ENCODE measurements at places on chromosomes 16 and 17. TPM values are rescaled to one million over a fixed set of nuclear protein-coding genes. Genes with fewer than 3 reads are reported as not detected.

GRCh38 chr16:85027958-85028684 lies 526 bp downstream of the KIAA0513 start:
- DNase-seq: no peak

DNA sequence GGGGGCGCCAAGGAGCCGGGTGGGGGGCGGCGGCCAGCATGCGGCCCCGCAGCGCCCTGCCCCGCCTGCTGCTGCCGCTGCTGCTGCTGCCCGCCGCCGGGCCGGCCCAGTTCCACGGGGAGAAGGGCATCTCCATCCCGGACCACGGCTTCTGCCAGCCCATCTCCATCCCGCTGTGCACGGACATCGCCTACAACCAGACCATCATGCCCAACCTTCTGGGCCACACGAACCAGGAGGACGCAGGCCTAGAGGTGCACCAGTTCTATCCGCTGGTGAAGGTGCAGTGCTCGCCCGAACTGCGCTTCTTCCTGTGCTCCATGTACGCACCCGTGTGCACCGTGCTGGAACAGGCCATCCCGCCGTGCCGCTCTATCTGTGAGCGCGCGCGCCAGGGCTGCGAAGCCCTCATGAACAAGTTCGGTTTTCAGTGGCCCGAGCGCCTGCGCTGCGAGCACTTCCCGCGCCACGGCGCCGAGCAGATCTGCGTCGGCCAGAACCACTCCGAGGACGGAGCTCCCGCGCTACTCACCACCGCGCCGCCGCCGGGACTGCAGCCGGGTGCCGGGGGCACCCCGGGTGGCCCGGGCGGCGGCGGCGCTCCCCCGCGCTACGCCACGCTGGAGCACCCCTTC lies 484 bp downstream of the FZD2 start:
- peak; percentile 58 for DNase-seq

- no peak for DNase-seq
These were observed 42.3 kb upstream of the CCNF start for GRCh38 chr16:2386990-2387389.

The MYH2 gene
- polyA plus RNA-seq: 263 TPM

DNA sequence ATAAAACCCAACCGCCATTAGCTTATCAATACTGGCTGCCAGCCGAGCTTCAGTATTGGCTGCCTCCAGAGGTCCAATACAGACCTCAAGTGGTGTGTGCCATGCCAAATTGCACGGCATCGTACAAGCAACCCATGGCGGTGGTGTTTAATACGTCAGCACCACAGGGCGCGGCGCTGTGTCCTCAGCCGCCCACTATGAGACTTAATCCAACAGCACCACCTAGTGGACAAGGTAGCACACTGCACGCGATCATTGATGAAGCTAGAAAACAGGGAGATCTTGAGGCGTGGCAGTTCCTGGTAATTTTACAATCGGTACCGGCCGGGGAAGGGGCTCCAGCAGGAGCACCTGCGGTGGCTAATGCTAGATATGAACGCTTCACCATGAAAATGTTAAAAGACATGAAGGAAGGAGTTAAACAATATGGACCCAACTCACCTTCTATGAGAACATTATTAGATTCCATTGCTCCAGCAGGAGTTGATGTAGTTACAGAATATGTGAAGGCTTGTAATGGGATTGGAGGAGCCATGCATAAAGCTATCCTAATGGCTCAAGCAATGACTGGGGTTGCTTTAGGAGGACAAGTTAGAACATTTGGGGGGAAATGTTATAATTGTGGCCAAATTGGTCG lies 15.4 kb downstream of the FLYWCH1 start:
- peak; percentile 84 for DNase-seq

DNA sequence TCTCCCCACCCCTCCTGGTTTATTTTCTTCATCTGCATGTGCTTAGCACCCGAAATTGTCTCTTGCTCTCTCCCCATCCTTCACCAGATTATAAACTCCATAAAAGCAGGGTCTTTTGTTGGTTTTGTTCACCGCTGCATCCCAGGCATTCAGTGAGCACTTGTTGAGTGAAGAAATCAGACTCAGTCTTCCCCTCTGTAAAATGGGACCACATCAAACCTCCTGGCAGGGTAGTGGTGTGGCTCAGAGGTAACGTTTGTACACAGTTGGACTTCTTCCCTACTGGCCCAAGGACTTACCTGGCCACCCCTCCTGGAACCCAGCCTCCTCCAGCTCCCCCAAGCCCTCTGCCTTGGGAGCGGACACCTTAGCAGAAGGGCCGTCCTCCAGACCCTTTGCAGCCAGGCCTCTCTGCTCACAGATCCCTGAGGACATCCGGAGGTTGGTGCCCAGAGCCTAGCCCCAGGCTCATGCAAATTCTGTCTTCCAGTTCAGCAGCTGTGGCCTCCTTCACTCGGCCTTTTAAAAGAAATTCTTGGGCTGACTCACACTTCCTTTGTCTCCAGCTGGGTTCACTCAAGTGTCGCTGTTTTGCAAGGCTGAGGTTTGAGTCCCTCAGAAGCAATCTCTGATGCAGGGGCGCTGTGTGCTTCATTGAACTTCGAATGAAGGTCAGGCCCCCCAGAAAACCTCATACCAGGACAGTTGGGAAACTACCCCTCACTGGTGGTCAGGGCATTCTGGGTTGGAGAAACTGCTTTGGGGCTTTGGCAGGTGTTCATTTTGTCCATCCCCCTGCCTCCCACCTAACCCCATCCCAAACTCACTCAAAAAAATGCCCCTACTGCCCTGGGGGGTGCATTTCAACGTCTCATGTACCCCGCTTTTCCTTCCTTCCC lies 16.8 kb upstream of the RMI2 start:
- DNase-seq: peak; percentile 78

DNA sequence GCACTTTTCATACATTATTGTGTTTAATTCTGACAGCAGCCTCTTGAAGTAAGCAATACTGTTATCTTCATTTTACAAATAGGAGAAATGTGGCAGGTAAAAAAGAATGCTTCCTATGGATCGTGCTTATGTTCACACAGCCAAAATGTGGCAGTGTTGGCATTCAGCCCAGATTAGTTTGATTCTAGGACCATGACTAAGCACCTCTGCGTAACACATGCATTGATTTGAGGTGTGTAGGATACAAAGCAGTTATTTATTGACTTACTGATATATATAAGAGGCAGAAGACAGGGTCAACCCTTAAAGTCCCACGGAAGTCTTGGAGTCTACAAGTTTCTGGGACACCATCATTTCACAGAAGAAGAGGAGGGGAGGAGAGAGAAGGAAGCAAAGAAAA lies 1144.4 kb upstream of the GOT2 start:
- no peak for DNase-seq

GRCh38 chr16:22372882-22373661 lies 1.3 kb downstream of the CDR2 start:
- no peak for DNase-seq

DNA sequence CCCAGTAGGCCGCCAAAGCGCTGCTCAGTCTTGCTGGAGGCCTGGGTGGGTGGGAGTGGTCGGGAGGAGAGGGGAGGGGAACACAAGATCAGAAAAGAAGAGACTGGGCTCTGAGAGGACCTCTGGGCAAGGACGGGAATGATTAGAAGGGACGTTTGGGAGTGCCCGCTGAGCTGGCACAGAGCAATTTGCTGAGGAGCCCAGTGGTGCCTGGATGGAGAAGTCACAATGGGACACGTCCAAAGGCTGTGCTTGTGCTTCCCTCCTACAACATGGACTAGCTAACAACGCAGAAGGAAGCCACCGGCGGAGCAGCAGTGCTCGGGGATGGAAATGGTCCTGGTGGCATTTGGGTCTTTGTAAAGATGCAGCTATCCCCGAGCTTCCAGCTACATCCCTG lies 45.6 kb upstream of the CACNG4 start:
- no peak for DNase-seq

GRCh38 chr16:71851746-71852145 lies 6.0 kb downstream of the ATXN1L start:
- no peak for DNase-seq

DNA sequence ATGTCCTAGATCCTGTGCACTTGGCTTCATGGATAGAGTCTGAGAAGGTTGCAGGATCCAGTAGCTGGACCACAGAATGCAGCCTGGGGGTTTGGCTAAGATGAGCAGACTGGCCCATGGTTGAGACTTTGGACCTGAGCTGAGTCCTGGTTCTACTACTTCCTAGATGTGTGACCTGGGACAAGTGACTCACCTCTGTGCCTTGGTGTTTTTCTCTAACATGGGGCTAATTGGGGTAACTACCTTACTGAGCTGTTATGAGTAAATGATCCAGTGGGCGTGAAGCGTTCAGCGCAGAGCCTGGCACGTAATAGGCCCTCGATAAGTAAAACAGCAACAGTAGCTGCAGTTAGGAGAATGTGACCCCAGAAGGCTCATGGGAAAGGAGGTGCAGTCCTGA lies 38.8 kb downstream of the SNX20 start:
- DNase-seq: no peak

- DNase-seq: no peak
These were observed 7.9 kb downstream of the RPUSD1 start for GRCh38 chr16:780296-780695.

DNA sequence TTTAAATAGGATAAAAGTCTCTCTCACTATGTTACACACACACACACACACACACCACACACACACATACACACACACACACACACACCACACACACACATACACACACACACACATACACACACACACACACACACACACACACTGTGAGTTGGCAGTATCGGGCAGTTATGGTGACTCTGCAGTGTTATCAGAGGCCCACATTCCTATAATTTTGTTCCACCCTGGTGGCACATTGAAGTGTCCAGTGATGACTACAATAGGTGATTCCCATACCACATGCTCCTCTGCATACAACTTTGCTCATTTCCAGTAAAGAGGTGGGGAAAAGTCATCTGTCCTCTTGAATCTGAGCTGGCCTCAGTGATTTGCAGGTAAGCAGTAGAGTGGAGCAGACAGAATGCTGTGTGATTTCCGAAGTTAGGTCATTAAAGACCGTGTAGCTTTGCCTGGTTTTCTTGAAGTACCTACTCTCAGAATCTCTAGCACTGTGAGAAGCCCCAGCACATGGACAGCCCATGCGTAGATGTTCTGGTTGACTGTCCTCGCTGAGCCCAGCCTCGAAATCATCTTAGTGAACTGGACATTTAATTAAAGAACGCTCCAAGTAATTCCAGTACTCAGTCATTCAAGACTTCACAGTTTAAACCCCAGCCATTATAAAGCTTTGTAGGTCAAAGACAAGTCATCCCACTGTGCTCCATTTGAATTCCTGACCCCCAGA lies 836.6 kb upstream of the SOX9 start:
- no peak for DNase-seq

- DNase-seq: no peak
These were observed 96.2 kb downstream of the USP31 start for GRCh38 chr16:23052908-23053580.

- peak; percentile 46 for DNase-seq
These were observed 10.9 kb downstream of the CLUH start for GRCh38 chr17:2700491-2701141.

The CDRT15L2 gene
- polyA plus RNA-seq: not detected

- DNase-seq: no peak
These were observed 38.4 kb downstream of the ADCY7 start for GRCh38 chr16:50304467-50305440.

DNA sequence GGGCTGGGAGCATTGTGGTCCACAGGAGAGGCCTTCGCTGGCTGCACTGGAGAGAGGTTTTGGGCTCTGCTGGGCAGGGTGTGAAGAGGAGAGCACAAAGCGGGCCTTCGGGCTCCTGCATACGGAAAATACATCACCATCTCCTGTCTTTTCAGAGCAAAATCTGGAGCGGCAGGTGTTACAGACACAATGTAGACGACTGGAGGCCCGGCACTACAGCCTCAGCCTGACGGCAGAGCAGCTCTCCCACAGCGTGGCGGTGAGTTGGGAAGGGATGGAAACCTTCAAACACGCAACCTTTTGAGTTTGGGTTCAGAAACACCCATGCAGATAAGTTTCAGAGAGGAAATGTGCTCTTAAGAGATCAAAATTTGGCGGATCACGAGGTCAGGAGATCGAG lies 17.9 kb downstream of the GINS2 start:
- no peak for DNase-seq

The PTX4 gene
- polyA plus RNA-seq: 0.23 TPM

The CACNG1 gene
- polyA plus RNA-seq: 110 TPM

GRCh38 chr16:47504599-47504998 lies 43.5 kb downstream of the PHKB start:
- DNase-seq: peak; percentile 23

DNA sequence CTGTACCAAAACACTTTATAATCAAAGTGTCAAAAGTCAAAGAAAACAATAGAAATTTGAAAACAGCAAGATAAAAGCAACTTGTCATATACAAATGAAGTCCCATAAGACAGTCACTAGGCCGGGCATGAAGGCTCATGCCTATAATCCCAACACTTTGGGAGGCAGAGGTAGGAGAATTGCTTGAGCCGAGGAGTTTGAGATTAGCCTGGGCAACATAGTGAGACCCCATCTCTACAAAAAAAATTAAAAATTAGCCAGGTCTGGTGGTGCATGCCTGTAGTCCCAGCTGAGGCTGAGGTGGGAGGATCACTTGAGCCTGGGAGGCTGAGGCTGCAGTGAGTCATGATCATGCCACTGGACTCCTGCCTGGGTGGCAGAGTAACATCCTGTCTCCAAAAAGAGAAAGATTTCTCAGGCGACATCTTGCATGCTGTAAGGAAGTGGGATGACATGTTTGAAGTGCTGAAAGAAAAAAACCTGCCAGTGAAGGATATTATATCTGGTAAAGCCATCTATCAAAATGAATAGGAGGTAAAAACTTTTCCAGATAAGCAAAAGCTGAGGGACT lies 98.7 kb upstream of the NACA2 start:
- no peak for DNase-seq

DNA sequence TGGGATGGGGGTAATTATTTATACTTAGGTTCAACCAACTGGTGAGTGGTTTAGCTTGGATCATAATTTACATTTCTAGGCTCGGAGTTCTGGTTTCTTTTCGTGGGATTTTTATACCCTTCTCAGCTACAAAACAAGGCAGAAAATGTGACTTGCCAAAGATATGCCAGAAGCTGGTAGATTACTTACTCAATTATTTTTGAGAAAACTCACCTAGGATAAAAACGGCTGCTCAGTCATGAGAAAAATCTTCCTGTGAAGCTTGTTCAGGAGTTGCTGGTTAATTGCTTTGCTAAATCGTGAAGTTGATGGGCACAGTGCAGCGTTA lies 1.1 kb downstream of the NDEL1 start:
- DNase-seq: no peak

GRCh38 chr16:894841-895240 lies 75.9 kb downstream of the LMF1 start:
- no peak for DNase-seq

DNA sequence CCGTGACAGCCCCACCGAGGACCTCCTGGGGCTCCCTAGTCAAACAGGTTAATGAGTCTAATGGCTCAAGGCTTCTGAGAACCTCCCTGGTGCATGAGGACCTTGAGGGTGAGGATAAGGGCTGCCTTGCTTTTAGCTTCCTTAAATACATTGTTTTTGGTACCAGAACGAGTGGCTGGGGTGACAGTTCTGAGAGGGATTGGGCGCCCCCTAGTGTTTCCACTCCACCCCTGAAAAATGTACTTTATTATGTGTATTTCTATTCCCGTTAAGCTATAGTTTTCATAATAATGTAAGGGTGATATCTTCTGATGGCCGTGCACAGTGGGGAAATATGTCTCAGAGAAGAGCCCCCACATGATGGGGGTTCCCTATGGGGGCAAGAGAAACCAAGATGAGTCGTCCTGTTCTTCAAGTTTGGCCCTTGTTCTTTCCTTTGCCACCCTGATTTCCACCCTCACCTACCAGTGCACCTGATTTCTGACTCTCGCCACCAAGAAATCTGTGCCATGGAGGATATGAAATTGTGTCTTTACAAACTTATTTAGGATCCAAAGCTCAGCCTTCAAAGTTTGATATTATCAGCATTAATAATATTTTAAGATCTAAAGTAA lies 14.5 kb upstream of the VWA3A start:
- peak; percentile 70 for DNase-seq

The CBX1 gene
- polyA plus RNA-seq: 26.6 TPM

- no peak for DNase-seq
These were observed 329 bp downstream of the NLK start for GRCh38 chr17:28042721-28043291.
